ENCODE measurements at places on chromosomes 4 and X.

DNA sequence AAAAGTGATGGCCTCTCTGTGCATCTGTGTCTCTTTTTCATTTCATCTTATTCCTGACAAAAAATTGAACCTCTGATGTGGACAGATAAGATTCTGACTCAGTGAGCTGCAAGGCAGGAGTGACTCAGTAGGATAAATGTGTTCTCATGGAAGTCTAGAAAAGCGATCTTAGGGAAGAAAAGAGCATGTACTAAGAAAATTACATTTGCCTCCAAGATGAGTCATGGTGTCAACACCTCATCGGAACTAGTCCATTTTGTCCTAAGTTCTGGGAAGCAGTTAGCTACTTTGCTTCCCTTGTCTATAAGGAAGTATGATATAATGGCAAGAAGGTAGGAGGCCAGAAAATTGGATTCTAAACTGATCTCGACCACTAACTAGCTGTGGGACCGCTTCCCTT, 83.5 kb upstream of the AFF2 start:
- peak; percentile 55 for DNase-seq

DNA sequence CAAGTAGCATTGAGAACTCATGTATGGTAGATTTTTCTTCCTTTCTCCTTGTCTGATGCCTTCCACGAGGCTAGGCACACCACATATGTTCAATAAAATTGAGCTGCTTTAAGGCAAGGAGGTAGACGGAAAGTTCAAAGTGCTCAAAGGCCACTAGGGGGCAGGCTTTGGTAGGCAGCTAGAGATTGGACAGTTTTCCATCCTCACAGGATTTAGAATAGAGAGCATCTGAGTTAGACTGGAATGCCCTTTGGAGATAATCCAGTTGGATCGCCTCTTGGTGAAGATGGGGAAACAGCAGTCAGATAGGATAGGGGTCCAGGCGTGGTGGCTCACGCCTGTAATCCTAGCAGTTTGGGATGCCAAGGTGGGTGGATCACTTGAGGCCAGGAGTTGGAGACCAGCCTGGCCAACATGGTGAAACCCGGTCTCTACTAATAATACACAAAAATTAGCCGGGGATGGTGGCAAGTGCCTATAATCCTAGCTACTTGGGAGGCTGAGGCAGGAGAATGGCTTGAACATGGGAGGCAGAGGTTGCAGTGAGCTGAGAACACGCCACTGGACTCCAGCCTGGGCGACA, 30.4 kb downstream of the ELF4 start:
- peak; percentile 59 for DNase-seq

GRCh38 chr4:189200353-189200752, 740.3 kb upstream of the FRG1 start:
- no peak for DNase-seq

DNA sequence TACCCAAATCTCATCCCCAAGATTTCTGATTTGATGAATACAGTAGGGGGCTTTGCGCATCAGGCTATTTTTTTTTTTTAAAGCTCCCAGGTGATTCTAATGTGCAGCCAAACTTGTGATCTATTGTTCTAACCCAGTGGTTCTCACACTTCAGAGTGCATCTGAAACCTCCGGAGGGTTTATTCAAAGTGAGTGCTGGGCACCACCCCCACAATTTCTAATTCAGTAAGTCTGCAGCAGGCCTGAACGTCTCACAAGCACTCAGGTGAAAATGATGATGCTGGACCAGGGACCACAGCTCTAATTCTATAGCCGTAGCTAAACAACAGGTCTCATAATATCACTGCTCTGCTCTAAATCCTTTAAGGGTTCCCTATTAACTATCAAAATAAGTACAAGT, 211.4 kb downstream of the FMR1NB start:
- DNase-seq = no peak
